Aorta (tissue), 5 donors: ENCODE measurements at places on chromosomes 2 and 18. TPM values are rescaled to one million over a fixed set of nuclear protein-coding genes. Genes with fewer than 3 reads are reported as not detected.

GRCh38 chr2:219522111-219523030 lies 8.1 kb downstream of the ASIC4 start:
- no peak for DNase-seq

GRCh38 chr18:79283131-79283810 lies 112.5 kb upstream of the NFATC1 start:
- no peak for DNase-seq

The MC4R gene
- not detected for polyA plus RNA-seq

The TUBB8B gene
- polyA plus RNA-seq = not detected

The SPATS2L gene
- polyA plus RNA-seq = 82.0 TPM

The LBH gene
- 56.1 TPM for polyA plus RNA-seq

DNA sequence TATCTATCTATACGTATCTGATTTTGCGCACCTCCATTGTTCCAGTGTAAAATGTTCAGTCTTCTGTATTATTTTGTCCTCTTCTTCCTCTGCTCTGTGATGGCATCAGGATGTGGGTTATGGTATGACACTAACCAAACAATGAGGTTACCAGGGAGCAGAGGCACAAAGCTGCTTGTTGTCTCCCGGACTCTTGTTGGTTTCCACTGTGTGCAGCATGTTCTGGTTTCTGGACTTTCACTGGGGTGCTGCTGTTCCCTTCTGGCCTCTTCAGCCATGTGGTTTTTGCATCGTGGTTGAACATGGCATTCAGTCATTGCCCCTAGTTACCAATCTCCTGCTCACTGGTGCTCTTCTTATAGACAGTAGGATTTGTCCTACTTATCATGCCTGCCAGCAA lies 665.9 kb downstream of the CBLN2 start:
- DNase-seq = no peak

- no peak for DNase-seq
These were observed 24.2 kb upstream of the TOGARAM2 start for GRCh38 chr2:28956890-28957289.
